ENCODE measurements at places on chromosomes 3 and 15. TPM values are rescaled to one million over a fixed set of nuclear protein-coding genes. Genes with fewer than 3 reads are reported as not detected.

The TRIM59 gene
- 11.3 TPM for polyA plus RNA-seq

The MOBP gene
- polyA plus RNA-seq = 0.10 TPM

The ABI3BP gene
- 75.9 TPM for polyA plus RNA-seq

The EPHB3 gene
- polyA plus RNA-seq = 9.3 TPM

The GOLGA8J gene
- polyA plus RNA-seq = 0.19 TPM

The SSUH2 gene
- 38.7 TPM for polyA plus RNA-seq

The CRABP1 gene
- polyA plus RNA-seq = 16.9 TPM

- DNase-seq = no peak
Measured at GRCh38 chr3:161647936-161648470, 151.4 kb downstream of the OTOL1 start.

GRCh38 chr3:184338511-184338945 lies 1.1 kb downstream of the FAM131A start:
- peak; percentile 82 for DNase-seq

GRCh38 chr15:96330064-96330449 lies 443 bp upstream of the NR2F2 start:
- DNase-seq = no peak

- DNase-seq = no peak
Measured at GRCh38 chr3:111998636-111999483, at the start of gene TAGLN3. TAGLN3 (plus strand) TSS chr3:111998922; CDS start chr3:111999423, 501 bp downstream.

GRCh38 chr15:101458158-101458900 lies 31.2 kb downstream of the PCSK6 start:
- DNase-seq = no peak

DNA sequence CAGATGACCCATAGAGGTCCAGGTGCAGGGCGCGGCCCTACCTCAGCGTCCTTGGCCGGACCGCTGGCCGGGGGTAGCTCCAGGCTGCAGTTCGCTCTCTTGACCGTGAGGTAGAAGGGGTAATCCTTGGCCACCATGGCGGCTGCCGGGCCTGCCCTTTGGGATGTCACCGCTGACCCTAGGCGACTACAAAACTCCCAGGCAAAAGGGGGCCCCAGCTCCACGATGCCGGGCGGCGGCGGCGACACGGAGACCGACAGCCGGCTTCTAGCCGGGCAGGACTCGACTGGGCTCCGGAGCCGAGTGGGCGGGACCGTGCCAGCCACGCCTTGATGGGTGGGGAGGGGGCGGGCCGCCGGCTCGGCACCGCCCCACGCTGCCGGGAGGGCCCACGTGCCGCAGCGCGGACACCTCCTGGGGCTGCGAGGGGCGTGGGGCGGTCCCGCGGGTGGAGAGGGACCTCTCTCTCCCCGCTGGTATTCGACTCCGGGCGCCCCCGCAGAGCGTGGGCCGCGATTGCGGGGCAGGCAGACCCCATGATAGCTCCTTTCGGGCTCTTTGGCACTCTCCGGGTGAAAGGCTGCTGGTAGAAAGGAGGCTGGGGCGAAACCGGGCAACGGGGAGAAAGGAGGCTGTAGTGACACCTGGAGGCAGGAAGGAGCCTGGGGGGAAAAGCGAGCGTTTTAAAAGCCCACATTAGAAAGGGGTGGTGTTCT lies at the start of gene ARHGEF3:
TSS of gene ARHGEF3 (minus strand) at position 288 of the 716 bp plus-strand sequence. CDS start at position 137, 151 bp downstream.
- DNase-seq = peak; percentile 81

DNA sequence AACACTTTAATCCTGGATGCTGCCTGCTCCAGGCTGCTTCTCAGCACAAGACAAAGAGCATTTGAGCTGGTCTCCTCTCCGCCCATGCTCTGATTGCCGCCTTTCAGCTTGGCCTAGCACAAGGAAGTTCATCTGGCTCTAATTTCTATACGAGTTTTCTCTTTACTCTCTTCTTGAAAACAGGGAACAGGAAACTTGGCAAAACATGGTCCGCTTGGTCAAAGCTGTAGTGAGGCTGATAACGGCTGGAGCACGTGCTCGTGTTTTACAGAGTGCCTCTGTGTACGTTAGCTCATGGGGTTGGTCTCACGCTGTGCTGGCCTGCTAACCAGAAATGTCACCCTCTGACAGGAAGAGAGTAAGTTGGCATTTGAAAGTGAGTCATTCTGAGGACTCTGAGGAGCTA lies 19.2 kb downstream of the RARRES1 start:
- no peak for DNase-seq

GRCh38 chr15:40543631-40544294 lies 21.1 kb downstream of the CCDC32 start:
- DNase-seq = no peak

- no peak for DNase-seq
Measured at GRCh38 chr3:25035526-25035925, 392.5 kb upstream of the RARB start.

DNA sequence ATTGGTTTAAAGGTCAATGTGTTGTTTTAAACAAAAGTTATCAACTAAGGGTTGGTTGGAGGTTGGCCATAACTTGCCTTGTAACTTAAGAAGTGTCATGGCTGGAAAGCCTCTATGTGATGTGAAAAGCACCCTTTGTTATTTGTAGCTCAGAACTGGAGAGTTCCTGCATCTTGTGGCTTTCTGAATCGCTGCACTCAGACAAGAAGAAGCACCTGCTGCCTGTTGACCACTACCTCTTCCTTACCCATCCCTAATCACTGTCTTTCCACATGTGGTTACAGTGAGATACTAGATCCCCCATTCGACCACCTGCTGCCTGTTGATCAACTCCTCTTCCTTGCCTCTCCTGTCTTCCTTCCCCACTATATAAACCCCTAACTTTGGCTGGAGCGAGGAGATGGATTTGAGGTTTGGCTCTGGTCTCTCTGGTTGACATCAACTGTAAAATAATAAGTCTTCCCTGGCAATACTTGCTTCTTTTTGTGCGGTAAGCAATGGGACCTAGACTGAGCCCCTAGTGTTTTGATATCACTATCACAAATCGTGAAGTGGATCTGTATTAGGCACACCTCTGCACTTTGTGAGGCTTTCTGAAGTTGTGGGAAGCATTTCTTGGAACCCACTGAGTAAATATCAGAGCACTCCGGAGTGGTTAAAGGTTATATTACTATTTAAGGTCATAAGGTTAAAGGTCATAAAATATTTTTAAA lies 13.8 kb downstream of the RPL39L start:
- no peak for DNase-seq

DNA sequence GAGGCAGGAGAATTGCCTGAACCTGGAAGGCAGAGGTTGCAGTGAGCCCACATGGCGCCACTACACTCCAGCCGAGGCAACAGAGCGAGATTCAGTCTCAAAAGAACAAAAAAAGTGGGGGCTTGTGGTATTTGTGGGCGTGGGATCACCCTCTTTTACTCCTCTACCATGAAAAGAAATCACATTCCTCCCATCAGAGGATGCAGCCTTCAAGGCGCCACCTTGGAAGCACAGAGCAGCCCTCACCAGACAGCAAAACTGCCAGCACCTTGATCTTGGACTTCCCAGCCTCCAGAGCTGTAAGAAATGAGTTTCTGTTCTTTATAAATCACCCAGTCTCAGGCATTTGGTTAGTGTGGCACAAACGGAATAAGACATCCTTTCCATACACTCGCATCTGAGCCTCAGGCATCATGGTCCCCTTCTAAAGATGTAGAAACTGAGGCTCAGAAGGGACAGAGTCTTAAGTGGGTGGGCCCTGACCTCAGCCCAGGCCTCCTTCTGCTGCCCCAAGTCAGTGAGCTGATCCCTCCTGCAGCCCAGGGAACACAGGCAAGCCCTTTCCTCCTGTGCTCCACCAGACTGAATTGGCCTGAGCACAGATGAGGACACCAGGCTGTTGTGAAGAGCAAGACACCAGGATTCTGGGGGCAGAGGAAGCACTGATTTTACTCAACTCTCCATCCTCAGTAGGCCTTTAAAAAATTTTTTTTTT lies 201.7 kb upstream of the LINGO1 start:
- no peak for DNase-seq

GRCh38 chr3:153163393-153163724 lies 1.3 kb downstream of the RAP2B start:
- DNase-seq = no peak

DNA sequence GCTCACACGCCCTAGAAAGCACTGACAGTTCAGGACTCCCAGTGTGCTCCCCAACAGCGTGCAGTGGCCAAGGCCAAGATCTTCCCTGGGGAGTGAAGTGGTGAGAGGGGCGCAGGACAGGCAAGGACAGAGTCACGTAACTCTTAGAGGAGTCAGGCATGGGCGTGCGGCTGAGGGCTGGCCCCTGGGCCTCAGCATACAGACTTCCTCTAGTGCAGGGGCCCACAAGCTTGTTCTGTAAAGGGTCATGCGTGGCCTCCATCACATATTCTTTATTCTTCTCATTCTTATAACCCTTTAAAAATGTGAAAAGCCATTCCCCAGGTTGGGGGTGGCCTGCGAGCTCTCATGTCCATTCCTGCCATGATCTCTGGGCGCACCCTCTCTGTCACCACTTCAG lies 25.2 kb downstream of the TMEM43 start:
- DNase-seq = no peak

DNA sequence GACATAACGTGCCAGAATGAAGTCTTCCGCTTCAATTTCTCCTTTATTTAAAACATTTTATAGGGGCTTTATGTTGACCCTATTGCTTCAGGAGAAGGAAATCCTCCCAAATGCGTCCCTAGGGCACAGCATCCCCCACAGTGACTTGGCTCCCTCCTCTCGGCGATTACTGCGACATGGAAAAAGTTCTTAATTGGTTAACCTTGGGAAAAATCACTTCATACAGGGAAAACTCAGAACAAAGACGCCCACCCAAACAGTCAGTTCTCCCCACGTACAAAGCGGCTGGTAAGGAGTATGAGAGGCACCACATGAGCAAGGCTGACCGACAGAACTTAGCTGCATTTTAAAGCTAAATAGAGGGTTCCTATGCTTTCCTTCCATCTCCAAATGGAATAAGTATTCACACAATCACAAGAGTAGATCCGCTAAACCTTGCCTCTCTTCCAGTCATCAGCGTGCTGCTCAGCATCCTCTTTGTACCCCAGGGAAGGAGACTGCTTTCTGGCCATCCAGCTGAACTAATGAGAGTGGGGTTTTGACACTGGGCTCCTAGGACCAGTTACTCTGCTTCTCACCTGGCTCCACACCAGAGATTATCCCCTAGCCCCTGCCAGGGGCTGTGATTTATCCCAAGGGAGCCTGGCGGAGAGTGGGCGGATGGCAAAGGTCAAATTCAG lies 415.3 kb upstream of the WNT5A start:
- no peak for DNase-seq

- no peak for DNase-seq
Measured at GRCh38 chr15:31295658-31296057, 31.0 kb upstream of the KLF13 start.

GRCh38 chr3:46890132-46890531 lies 12.6 kb downstream of the PTH1R start:
- DNase-seq = no peak

All from large intestine (tissue), 12 donors.